ENCODE measurements at places on chromosomes 5 and 9.
A peak's percentile ranks its signal among the peaks of the same experiment; 100 is the strongest.

GRCh38 chr5:132147663-132148062, 74.1 kb downstream of the CSF2 start:
- DNase-seq: no peak

DNA sequence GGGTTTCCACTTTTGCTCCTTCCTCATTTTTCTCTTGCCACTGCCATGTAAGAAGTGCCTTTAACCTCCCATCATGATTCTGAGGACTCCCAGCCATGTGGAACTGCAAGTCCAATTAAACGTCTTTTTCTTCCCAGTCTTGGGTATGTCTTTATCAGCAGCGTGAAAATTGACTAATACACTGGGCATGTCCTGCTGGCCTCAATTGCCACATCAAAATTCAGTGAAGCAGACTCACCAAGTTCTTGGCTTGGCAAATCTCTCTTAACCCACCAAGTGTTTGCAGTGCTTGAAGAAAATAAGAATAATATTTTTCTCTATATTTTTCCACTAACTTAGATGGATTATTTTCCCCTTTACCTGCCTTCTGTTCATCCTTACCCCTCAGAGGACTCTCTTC, 212.0 kb downstream of the BRINP1 start:
- DNase-seq: no peak

DNA sequence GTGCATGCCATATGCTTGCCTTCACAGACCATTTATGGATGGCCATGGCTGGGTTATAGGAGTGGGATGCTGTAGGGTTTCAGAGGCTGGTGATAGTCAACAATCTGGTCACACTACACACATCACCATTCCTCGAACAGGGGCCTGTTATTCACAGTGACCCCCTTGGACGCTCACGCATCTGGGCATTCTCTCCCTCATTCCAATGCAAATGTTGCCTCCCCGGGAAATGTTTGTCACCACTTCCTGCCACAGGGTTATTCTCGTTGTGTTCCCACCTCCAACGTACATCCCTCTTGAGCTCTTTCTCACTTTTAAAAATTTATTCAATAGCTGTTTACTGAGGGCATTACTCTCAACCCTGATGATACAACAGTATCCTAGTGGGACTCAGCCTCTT, 135.4 kb downstream of the SCAMP1 start:
- DNase-seq: no peak

- DNase-seq: no peak
Measured at GRCh38 chr5:178442405-178443257, 147.6 kb downstream of the COL23A1 start.

DNA sequence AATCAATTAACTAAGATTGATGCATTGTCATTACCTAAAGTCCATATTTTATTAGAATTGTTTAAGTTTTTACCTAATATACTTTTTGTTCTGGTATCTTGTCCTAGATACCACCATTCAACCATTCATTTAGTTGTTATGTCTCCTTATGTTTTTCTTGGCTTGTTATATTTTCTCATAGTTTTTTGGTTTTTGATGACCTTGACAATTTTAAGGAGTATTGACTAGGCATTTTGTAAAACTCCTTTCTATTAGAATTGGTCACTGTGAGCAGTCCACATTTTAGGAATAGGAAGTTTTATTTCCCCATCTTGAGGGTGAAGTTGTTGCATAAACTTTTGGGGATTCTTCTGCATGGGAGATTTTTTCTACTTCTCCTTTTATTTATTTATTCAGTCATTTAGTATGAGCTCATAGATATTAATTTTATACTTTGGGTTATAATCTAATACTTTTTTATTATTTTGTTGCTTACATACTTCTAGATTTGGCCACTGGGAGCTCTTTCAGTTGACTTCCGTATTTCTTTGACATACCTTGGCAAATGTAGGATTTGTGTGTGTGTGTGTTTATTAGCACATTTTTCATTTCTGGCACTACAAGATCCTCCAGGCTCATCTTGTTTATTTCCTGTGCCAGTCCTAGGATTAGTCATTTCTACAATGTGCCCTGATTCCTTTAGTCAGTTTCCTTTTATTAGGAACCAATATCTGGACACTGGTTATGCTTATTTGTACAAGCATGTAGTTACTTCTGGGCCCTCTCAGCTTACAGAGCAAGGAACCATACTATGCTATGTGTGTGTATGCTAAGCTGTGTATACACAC, 134.9 kb upstream of the CDKN2B start:
- no peak for DNase-seq

- DNase-seq: no peak
Measured at GRCh38 chr5:149543361-149544027, 7.7 kb downstream of the CSNK1A1 start.

GRCh38 chr5:133950821-133951612, 17.4 kb downstream of the C5orf15 start:
- no peak for DNase-seq

DNA sequence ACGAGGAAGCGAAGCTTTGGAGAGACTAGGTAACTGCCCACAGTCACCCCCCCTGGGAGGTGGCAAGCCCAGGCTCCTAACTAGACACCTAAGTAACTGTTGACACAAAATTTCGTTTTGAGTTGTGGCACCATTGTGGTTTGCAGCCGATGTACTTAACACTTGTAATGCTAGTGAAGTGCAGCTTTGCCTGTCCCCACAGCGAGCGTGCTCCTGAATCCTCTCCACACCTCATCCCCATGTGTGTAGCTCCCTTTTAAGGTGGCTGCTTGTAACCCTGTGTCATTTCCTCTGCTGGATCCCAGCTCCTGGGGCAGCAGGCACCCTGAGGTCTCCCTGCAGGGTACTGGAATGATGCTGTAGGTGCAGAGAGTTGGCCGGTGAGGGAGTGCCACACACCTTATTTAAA, 114.9 kb downstream of the TRIO start:
- no peak for DNase-seq

- no peak for DNase-seq
Measured at GRCh38 chr5:83718195-83718825, 2.3 kb downstream of the HAPLN1 start.

DNA sequence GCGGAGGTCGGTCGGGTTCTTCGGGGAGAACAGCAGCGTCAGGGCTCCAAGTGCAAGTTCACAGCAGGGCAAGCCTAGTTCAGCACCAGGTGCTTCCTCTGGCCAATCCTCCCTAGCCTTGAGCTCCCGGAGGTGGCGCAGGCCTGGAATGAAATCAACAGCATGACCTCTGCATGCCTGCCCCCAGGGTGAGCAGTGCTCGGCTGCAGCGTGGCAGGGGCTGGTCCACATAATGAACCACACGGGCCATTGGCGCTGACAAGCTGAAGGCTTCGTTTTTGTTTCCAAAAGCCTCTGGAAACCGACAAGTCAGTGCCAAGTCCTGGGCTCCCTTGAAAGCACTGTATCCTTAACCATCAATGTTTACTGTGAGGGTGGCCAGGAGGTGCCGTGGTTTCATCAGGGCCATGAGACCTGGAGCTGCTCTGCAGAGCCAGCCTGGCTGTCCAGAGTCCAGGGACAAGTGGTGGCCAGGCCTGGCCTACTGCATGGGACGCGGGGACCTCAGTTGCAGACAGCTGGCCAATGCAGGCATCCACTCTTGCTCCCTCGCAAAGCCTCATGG, 2.1 kb upstream of the INPP5E start:
- no peak for DNase-seq

GRCh38 chr5:77262697-77263096, 52.2 kb downstream of the PDE8B start:
- DNase-seq: no peak

DNA sequence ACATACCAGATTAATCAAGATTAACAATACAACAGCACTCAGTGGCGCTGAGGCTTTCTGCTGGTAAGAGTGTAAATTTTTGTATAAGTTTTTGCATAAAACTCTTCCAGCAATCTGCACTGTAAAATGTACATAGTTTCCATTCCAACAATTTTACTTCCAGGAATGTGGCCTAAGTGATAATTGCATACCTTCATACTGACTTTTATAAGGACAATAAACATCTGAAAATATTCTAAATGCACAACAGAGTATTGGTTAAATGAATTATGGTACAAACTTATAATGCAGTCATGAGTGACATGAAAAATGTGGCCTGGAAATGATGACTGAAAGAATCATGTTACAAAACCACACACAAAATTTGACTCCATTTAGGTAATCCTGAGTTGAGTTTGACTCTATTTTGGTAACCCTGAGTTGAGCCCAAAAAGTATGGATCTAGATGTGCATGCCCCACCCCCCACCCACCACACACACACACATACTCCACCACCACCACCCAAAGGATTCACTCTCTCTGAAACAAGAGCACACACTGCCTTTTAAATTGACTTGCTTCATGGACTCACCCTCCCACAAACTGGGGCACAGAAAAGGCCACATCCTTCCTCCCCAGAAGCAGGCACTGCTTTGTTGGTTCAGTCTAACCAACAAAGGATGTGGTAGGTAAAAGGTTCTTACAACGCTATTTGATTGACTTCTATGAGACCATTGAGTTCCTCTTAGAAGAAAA, 137.6 kb downstream of the SUSD1 start:
- DNase-seq: peak; percentile 77

GRCh38 chr5:171966270-171966669, 40.2 kb downstream of the FBXW11 start:
- no peak for DNase-seq

- DNase-seq: no peak
Measured at GRCh38 chr5:86951761-86952160, 315.9 kb upstream of the RASA1 start.

GRCh38 chr5:162769019-162769418, 668.4 kb upstream of the CCNG1 start:
- DNase-seq: no peak

DNA sequence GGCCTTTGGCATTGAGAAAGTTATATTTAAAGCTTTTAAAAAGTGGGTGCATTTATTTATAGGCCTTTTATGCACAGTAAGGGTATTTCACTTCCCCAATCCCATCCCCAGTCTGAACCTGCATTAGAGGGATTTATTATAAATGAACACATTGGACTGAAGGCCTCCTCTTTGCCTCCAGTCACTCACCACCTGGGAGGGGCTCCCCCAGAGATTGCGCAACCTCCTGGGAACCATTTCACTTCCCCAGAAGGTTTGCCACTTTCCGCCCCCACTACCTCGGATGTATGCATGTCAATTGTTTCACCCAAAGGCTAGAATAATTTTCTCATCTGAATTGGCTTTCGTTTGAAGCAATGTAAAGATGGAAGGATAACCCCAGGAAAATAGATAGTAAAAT, 29.8 kb upstream of the VCAN start:
- no peak for DNase-seq

DNA sequence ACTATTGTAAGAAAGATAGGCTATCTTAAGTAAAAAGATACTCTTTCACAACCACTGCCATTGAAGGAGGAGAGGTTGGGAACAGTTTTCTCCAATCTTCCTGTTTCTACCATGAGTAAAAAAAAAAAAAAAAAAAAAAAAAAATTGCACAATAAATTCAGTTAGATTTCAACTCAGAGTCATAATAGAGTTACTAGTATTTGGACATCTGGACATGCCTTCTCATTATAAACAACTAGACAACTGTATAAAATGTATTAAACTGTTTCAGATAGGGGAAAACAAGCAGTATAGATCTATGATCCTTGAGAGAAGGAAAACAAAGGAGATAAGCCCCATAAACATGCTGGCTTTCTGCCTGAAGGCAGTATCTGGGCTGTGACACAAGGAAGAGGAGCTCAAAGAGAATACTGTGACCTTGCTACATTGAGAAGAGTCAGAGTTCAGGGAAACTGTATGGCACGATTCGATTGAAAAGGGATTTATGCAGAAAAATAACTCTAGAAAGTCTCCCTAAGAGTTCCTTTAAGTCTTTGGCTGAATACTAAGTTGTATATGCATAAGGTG, 249.2 kb upstream of the POU5F2 start:
- no peak for DNase-seq

DNA sequence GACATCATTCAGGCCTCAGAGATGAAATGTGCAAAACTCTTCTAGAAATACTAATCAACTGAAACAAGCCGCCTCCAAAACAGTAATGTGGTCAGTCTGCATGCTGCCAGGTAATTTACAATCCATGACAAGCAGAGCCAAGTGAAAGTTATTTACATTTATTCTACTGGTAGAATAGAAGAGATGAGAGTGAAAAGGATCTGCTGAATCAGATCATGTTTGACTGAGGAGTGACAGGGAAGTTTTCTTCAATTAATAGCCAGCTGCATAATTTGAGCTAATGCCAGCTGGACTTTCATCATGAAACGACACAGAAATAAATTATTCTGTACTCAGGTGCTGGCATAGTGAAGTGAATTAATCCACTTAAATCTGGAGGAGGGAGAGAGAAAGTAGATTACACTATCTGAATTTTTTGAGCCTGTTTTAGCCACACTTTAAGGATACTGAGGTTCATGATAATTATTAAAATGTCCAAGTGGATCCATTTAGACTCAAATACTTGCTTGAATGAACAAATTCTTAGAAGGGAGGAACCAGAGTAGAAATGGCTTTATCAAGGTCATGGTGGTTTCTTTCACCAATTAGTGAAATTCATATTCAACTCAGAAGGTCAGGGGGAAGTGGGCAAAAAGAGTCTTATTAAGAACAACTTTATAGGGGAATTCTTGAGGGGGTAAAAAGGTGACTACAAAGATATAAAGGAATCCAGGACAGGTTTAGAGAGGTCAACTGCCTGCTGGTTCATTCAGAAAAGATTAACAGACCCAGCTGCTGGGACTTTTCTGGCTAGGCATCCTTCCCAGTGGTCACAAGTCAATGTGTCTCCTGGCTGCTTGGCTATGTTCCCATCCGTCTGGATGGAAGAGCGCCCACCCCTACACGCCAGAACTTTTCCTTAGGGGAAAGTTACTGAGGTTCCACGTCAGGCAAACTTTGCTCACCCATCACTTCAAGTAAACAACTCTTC, 350.4 kb downstream of the PDE4D start:
- DNase-seq: no peak

DNA sequence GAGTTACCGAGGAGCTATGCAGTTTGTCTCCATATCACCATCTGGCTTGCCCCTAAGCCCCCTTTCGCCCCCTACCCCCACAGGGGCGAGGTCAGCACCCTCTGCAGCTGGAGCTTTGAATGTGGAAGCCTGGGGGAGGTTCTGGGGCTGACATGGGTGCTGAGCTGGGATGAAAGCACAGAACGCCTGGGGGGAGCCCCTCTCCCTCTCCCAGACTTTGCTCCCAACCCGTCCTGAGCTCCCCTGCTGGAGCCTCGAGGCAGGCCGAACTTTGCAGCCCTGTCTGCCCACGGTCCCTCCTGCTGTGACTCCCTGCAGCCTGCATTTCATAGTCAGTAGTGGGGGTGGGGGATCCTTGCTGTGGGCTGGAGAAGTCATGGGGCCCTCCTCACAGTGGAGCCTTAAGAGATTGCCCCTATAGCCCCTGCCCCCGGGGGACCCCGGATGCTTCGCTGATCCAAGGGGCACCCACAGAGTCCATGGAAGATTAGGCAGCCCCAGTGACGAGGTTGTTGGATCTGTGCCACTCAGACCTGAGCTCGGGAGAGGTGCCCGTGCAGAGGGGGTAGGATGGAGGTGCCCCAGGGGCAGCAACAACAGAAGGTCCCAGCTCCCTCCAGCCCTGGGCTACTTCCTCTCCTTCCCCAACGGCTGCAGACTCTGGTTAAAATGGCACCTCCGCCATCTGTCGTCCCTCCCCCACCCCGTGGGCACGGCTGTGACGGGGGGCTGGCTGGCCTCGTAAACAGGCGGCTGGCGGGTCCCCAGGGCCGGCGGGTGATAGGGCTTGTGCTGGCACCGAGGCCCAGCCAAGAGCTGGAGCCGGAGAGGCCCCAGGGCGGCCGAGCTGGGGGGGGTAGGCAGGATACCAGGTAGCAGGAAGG, 162.0 kb downstream of the C9orf50 start:
- peak; percentile 21 for DNase-seq
